NCI-H1436 treated with DMSO at 0.1 percent for 48 hours (cell line): ENCODE measurements at places on chromosomes 7 and 10.

- DNase-seq, result no peak
Measured at GRCh38 chr7:2008101-2008935, 224.4 kb downstream of the MAD1L1 start.

- DNase-seq, result no peak
Measured at GRCh38 chr7:132261327-132262159, 314.7 kb downstream of the PLXNA4 start.

DNA sequence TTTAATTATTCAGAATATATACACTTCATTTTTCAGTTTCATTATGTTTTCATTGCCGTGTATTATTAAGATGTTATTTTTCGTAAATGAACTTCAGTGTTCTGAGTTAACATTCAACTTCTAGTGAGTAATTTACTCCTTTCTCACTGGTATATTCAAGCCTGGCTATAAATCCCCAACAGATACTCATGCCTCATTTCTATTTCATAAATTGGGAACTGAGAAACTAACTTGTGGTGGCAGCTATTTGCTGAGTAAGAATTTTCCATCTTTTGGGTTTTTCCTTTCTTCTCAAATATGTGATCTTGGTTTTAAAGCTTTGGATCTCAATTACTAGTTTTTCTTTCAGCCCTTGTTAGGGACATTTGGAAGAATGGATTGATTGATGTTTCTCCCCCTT, 281.1 kb downstream of the CDK14 start:
- no peak for DNase-seq

GRCh38 chr7:53209129-53209528, 173.7 kb downstream of the POM121L12 start:
- no peak for DNase-seq

DNA sequence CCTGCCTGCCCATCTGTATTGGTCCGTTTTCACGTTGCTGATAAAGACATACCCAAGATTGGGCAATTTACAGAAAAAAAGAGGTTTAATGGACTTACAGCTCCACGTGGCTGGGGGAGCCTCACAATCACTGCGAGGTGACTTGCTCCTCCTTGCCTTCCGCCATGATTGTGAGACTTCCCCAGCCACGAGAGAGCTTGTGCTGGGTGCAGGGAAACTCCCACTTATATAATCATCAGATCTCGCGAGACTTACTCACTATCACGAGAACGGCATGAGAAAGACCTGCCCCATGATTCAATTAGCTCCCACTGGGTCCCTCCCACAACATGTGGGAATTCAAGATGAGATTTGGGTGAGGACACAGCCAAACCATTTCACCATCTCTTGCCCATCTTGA, 111.8 kb downstream of the MYL10 start:
- DNase-seq, result no peak

DNA sequence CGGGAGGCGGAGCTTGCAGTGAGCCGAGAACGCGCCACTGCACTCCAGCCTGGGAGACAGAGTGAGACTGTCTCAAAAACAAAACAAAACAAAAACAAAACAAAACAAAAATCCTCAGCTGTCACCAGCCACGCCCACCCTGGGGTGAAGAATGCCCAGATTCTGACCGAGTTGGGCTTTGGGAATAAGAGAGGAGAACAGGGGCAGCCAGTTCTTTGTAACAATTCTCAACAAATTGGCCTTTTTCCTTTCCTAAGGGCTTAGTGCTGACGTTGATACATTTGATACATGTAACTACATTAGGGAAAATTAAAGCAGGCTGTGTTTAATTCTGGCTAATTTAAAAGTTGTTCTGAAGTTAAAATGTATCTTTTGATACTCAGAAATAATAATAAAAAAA, 121.0 kb downstream of the EPC1 start:
- DNase-seq, result no peak

GRCh38 chr10:108735380-108735779, 1187.9 kb downstream of the XPNPEP1 start:
- no peak for DNase-seq

- DNase-seq, result no peak
Measured at GRCh38 chr7:136026209-136026608, 49.0 kb upstream of the MTPN start.

DNA sequence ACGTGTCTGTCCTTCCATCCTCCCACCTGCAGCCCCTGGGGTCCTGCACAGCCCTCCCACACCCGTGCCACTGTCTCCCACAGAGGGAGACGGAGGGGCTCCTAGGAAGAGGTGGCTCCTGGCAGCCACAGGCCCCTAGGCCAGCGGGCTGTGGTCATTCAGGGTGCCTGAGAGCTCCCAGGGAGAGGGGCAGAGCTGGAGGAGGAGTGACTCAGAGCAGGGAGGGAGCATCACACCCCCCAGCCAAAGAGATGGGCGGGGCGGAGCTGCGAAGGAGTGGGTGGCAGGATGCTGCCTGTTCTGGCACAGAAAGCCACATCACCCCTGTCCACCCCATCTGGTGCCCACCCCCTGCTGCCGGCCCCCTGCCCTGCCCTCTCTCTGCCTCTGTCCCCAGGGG, 50.5 kb downstream of the STK32C start:
- DNase-seq, result no peak

DNA sequence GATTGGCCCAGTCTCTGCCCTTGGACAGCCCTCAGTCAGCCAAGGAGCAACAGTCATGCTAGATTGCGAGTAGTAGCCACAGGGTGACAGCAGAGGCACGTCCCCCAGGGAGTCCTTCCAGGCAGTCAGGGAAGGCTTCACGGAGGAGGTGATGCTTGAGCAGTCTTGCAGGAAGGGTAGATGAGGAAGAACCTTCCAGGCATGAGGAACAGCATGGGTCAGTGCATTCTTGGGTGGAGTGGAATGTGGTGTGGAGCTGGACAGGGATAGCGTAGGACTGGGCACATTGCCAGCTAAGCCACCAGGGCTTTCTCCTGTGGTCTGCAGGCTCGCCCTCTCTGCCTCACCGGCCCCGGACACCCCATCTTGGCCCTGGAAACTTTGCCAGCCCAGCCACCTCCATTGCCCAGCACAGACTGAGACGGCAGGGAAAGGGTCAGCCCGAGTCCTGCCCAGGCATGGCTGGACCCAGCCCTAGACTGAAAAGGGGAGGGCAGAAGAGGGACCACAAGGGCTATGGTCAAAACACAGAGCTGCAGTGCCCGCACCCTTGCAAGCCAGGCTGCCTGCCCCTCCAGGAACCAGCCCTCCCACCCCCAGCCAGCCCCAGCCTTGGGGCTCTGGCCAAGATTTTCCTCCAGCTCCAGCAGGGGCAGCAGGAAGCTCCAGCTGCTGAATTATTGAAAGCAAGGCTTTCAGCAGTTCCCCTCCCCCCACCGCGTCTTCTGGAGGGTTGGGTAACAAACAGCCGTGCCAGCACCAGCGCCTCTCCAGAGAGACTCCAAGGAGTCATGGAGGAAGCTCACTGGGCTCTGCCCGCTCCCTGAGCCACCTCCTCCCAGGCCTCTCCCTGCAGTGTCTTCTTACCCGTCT, 18.7 kb downstream of the SRRM3 start:
- no peak for DNase-seq

GRCh38 chr10:18179891-18180290, 39.7 kb downstream of the CACNB2 start:
- no peak for DNase-seq

DNA sequence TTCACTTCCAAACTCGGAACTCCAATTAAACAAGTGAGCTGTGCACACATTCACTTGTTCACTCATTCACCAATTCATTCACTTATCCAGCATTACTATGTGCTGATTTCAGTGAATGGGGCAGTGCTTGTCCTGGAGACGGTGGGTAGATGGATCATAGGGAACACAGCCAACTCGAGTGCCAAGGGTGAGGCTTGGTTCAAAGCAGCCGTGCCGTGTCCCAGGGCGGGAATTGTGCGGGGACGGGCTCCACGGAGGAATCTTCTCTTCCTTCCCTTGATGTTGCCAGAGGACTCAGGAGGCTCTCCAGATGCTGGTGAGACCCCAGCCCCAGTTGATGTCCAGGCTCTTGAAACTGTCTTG, 2.9 kb downstream of the SH2D4B start:
- DNase-seq, result no peak

DNA sequence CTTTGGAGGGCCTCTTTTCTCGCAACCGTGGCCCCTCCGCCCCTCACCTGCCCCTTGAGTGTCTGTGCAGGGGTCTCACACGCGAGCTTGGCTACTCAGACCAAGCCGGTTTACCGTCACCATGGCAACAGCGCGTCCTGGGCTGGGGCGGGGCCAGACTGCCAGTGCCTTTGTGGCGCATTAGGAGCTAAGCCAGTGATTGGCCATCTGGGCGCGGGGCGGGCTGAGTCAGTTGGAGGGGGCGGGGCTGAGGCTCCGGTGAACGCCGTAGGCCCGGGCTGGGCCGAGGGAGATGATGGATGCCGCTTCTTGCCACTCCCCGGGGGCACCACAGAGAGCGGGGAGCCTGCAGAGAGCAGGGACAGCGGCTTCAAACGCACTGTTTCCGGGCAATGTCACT, 48.7 kb upstream of the FXYD4 start:
- DNase-seq, result no peak

DNA sequence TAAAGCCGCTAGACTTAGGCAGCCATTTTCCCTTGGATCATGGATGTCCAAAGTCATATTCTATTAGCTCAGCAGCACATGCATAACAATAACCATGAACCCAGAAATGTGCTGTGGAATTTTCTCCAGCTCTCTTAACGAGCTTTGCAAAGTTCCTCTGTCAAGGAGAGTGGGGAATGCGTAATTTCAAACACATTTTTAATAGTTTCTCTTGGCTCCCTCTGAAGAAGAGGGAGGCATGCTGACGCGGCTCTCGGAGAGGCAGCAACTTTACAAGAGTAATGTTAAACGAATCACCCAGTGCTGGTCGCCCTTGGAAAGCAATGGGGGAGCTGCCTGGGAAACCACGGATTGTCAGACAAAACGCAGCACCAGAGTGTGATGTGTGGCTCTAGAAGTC, 114.8 kb downstream of the RAB18 start:
- no peak for DNase-seq
